H4 (cell line): ENCODE measurements at places on chromosomes 6 and 20.

- no peak for DNase-seq
Observed at GRCh38 chr6:113627480-113627879, 229.7 kb upstream of the MARCKS start.

DNA sequence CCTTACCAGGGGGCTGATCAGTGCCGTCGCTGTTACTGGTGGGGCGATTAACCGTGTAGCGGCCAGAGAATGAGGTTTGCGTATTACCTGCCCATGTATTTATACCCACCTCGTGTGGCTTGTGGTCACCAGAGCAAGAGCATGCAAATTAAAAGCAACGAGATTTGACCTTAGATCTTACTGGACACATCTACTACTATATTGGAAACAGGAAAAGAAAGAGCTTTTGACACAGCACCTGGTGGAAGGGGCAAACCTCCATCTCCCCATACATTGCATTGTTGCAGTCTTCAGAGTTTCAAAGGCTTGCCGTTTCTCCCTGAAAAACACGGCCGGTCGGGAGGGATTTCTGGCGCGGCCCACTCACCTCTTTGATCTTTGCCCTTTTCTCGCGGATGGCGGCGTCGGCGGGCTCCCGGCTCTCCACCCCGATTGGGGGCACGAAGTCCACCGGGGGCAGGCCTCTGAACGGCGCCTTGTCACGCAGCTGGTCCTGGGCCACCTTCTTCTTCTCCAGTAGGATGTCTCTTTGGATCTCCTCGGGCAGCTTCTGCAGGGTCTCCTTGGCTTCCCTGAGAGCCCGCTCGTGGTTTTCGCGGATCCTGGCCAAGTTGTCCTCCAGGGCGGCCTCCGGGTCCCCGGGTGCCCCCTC is 1.3 kb downstream of the MAN1A1 start:
- DNase-seq = no peak

DNA sequence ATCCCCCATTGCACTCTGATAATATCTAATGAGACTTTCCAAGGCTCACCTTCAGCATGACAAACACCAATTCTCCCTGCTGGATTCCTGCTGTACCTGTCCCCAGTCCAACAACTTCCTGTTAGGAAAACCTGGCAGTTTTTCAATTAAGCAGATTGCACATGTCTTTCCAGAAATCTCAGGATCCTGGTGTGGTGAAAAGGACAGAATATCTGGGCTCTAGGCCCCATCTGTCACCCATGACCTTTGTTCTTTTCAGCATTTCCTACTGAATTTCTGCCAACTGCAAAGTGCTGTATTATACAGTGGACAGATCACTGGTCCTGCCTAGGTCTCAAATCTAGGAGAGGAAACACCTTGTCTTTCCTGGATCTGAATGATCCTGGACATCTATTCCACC is 27.7 kb upstream of the DTNBP1 start:
- DNase-seq = no peak

DNA sequence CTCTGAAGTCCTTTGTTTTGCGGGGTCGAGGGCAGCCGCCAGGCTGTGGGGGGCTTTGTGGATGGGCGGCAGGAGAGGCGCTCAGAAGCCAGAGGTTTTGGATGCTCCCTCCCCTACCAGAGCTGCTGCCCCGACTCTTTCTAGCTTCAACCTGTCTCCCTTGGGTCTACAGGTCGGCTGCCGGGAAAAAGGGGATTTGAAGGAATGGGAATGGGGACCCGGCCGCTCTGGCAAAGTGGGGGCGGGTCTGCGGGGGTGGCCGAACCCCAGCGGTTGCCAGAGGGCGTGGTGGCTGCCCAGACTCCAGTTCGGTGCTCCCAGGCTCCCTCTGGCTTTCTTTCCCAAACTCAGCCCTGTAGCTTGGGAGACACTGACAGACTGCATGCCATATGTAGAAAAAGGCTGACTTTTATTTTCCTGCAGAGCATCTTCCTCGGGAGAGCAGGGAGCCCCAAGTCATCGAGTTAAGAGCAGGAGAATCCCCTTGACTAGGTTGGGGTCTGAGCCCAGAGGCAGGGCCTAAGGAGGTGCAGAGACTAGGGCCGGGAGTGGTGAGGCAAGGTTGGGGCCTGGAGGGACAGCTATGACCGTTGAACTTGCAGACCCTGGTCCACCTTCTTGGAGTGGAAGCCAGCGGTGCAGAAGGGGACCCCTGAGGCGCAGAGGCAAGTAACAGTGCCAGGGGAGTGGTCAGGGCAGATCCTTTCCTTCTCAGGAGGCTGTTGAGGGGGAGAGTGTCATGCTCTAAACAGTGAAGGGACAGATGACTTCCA is 1.4 kb upstream of the PPP1R18 start:
- peak; percentile 57 for DNase-seq

DNA sequence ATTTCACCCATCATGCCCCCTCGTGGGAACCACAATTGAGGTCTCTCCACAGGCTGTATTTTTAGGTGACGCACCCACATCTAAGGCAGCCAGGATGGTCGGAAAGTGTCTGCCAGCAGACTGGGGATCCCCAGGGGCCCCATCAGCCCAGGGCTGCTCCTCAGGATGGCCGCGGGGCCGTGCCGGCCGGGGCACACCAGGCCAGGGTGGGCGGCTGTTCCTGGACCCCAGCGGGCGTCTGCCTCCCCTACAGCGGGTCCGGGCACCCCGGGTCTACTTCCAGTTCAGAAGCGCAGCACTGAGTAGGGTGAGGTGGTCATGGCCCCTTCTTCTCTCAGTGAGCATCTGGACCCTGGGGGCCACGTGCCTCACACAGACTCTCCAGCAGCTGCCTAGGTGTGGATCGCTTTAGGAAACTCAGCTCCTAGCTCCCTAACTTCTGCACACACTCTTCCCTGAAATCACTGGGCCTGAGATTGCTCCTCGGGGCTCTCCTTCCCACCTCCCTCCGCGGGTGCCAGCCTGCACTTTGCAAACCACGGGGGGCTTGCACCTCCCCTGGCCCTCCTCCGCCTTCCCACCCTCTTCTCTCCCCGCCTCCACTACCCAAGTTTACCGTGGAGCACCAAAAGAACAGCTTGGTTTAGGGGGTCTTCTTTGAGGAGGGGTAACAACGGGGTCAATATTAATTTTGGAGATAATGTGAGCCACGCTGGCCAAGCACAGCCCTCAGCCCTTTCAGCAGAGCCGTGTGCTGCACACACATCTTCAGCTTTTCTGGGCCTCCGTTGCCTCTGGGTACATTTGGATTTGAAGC is 14.2 kb upstream of the FOXC1 start:
- DNase-seq = no peak

GRCh38 chr20:63310265-63310991 is 17.4 kb downstream of the COL20A1 start:
- DNase-seq = no peak

DNA sequence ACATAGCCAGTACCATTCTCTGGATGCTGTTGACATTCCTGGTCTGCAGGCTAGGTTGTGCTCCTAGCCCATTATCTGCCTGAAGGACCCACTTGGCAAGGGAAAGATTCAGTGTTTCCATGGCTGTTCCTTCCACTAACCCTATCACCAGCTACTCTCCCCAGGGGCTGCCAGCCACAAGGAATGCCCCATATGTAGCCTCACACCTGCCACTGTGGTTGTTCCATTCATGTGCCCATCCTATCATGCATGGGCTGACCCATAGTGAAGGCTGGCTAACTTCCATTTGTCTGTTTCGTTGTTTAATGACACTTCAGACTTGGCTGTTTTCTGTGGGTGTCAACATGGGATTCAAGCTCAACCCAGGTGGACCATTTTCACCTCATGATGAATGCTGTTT is 25.6 kb upstream of the HLA-A start:
- DNase-seq = no peak

- no peak for DNase-seq
Observed at GRCh38 chr6:3838992-3839867, 9.9 kb upstream of the FAM50B start.

GRCh38 chr20:53750827-53751619 is 157.4 kb upstream of the ZNF217 start:
- DNase-seq = no peak

- no peak for DNase-seq
Observed at GRCh38 chr6:71179249-71179885, 109.2 kb upstream of the OGFRL1 start.

DNA sequence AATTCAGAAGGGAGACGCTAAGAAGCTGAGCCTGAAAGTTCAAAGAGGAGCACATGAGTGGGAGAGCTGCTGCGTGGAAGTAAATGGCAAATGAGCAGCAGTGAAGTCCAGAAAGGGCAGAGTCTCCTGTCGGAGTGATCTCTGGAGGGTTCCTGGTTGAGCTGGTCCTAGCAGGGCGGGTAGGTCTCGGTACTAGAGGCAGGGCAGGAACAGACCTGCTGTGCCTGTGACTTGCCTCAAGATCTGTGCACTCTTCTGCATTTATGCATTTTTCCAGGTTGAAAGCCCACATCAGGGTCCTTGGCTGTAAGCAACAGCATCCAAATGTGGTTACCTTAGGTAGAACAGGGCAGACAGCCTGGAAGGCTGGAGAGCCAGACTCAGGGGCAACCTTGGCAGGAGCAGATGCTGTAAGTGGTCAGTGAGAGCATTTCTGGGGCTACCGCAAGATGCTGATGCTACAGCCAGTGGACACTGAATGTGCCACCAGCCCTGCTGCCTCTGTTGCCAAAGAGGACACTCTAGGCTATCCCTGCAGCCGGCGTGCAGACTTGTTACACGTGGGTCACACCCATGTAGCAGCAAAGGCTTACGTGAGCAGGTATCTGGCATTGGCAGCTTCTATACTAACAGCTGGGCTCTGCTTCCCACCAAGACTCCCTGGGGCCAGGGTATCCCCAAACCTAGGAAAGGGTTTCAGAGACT is 8.4 kb downstream of the DUSP22 start:
- DNase-seq = no peak

DNA sequence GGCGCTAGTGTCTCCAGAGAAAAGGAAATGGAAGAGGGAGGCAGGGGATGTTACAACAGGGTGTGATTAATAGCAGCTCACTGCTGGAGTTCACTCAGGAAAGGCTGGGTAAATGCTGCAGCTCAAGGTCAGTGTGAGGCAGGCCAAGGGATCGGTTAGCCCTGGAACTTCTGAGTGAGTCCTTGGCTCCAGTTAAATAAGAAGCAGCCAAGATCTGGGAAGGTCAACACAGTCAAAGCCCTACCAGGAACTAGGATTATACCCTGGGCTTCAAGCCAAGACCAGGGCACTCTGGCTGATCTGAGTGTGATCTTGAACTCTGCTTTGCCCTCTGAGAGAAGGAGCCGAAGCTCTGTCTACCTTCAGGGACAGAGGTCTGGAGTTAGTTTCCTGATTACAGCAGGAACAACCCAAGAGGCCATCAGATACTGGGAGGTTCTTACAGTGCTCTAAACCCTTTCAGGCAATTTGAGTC is 44.3 kb downstream of the TPD52L1 start:
- peak; percentile 17 for DNase-seq

GRCh38 chr6:163525926-163526325 is 111.4 kb downstream of the QKI start:
- DNase-seq = no peak

DNA sequence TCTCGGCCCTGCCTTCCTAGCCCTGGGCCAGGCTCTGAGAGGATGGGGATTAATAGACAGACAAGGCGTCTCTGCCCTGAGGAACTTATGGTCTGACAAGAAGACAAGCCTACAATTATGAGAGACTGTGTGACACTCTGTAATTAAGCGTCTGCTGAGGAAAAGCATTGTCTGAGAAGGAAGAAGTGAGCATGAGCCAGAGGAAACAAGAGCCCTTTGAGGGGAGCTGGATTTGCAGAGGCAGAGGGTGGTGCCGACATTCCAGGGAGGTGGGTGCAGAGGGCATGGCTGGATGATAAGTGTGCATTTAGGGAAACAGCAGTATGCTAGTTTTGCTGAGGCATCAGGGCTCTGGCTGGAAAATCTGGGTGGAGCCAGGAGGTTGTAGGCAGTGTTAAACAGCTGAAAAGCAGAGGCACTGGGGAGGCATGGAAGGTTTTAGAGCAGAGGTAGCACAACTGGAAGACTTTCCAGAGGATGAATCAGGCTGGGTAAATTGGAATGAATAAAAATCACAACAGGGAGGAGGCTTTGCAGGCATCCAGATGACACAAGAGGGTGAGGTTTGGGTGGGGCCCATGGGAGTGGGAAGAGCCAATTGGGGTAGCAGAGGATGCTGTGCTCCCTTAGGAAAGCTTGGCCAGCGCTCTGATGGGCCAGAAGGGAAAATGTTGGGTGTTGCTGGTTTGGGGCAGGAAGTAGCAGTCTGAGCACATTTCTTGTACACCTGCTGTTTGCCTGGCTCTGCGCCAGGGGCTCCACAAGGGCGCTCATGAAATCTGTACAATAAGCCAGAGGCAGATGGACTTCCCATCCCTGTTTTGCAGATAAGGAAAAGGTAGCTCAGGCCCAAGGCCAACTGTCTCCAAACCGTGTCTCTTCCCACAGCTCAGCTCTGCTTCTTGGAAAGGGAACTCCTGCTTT is 74.0 kb upstream of the MYL9 start:
- no peak for DNase-seq

- DNase-seq = no peak
Observed at GRCh38 chr6:90227673-90228072, 69.0 kb downstream of the BACH2 start.

DNA sequence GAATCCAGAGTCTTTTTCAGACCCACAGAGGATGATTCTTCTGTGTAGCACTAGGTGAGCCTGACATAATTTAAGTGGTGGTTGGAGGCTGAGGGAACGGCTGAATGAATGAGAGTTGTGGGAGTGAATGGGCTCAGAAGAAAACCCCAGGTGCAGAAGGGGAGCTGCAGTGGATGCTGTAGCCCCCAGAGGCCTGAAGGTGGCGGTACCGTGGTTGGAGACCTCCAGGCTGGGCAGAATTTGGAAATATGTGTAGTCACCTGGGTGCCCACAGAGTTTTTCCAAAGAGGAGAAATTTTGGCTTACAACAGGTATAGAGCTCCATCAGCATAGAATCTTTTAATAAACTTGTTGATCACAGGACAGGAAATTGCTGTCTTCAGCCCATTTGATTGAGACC is 6.5 kb upstream of the RAET1G start:
- no peak for DNase-seq

- no peak for DNase-seq
Observed at GRCh38 chr6:158758451-158758860, 60.7 kb downstream of the EZR start.

DNA sequence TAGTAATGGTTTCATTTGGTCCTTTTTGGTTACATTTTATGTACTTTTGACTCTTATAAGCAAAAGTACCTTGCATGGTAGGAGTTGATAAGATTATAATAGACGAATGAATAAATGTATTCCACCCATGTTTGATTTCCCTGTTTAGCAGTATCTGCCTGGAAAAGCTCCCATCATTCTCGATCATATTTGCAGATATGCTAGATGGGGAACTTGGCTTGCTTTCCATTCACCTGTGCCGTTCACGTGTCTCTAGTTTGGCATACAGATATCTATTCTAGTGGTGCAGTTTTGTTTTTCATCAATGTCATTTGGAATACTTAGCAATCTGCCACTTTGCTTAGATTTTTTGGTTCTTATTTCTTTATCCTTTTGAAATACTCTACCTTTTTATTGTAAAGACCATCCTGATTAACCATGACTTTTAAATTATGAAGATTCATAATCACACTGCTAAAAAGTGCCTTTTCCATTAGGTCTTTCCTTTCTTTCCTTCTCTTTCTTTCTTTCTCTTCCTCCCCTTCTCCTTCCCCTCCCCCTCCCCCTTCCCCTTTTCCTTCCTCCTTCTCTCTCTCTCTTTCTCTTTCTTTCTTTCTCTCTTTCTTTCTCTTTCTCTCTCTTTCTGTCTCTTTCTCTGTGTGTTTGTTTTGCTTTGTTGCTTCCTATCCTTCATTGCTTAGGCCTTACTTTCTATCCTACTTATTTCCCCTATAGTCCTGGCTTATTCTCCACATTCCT is 40.4 kb downstream of the ANKS1A start:
- DNase-seq = no peak

GRCh38 chr6:137471497-137471896 is 22.7 kb downstream of the OLIG3 start:
- DNase-seq = peak; percentile 5
